ENCODE measurements at places on chromosomes 7 and 10.

- no peak for DNase-seq
Observed at GRCh38 chr10:89119651-89120050, 87.5 kb downstream of the CH25H start.

DNA sequence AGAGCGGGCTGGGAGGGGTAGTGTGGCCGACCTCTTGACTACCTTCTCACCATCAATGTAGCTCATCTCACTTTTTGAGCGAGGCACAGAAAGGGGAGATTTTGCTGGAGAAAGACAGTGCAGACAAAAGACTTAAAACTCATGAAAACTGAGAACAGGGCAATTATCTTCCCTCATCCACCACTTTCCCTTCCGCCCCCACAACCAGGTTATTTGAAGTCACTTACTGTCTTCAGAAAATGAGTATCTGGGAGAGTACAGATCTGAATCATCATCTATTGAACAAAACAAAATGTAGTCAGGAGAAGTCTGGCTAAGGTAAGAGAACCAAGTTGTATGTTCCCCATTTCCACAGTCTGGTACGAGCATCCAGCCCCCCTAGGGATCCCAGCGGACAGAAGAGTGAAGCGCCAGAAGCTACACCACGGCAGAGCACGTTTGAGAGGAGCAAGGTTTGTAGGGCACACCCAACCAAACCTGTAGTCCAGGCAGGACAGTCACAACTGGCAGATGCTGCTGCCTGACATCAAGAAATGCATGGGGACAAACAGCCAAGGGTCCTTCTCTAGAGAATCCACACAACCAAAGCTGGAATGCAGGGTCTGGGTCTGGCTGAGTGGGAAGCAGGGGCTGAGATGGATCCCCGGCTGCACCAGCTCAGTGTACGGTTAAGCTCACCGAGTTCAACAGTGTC is 93.4 kb upstream of the PDLIM1 start:
- DNase-seq, result no peak

DNA sequence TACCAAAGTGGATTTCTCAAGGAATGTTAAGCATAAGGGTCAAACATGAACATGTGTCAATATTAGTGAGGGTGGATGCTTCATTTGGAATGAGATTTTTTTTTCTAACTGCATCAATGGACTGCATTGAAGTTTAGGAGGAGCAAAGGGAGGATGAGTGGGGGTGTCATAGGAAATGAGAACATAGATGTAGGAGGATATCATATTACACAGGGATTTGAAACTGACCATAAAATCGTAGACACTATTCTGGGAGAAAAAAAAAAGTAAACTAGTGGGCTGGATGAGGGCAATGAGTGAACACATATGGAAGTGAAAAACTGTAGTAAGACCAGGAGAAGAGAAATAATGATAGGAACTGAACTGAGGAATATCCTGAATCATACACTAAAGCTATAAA is 109.4 kb downstream of the SEMA3A start:
- peak; percentile 16 for DNase-seq

DNA sequence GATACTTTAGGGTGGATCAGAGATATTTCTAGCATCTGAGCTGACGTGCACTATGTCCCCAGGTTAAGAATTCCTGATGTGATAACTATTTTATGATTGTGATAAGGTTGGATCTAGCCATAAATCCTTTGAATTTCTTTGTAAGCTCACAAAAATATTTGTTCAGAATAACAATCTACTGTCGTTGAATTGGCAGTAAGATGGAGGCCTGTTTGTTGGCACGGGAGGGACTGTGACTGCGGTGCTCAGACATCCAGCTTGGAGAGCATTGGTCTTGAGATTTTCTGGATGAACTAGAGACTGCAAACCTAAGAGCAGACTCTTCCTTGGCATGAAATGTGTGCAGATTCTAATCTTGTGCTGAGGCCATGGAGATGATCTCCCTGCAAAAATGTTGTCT is 131.1 kb downstream of the LRRC4 start:
- DNase-seq, result no peak

- DNase-seq, result no peak
Observed at GRCh38 chr7:159172400-159172799, 27.7 kb upstream of the VIPR2 start.

GRCh38 chr7:29424295-29424983 is 139.2 kb upstream of the PRR15 start:
- peak; percentile 36 for DNase-seq

DNA sequence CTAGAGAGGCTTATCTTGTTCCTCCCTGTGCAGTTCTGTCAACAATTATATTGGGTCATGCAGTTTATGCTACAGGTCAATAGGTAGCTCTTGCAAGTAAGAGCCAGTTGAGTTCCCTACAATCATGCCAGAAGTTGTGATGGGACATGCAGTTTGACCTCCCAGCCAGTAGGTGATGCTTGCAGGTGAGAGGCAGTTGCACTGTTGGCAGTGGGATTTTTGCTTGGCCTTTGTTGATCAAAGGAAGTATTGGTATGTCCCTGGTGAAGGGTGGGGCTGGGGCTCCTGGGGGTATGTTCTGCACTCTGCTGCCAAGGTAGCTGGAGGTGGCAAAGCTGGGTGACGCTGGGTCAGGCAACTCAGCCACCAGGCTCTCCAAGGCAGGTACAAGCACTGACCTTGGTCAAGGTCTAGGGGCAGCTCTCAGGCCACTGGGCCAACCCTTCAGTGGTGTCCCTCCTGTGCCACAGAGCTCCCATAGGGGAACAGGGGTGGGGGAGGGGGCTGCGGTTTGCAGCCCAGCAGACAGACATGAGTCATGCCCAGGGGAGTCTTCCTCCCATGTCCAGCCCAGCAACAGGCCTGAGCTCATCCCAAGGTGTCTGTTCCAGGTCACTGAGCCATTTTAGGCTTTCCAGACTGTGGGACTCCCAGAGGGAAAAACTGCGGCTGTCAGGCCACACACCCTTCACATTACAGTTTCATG is 43.3 kb downstream of the MEOX2 start:
- peak; percentile 3 for DNase-seq

DNA sequence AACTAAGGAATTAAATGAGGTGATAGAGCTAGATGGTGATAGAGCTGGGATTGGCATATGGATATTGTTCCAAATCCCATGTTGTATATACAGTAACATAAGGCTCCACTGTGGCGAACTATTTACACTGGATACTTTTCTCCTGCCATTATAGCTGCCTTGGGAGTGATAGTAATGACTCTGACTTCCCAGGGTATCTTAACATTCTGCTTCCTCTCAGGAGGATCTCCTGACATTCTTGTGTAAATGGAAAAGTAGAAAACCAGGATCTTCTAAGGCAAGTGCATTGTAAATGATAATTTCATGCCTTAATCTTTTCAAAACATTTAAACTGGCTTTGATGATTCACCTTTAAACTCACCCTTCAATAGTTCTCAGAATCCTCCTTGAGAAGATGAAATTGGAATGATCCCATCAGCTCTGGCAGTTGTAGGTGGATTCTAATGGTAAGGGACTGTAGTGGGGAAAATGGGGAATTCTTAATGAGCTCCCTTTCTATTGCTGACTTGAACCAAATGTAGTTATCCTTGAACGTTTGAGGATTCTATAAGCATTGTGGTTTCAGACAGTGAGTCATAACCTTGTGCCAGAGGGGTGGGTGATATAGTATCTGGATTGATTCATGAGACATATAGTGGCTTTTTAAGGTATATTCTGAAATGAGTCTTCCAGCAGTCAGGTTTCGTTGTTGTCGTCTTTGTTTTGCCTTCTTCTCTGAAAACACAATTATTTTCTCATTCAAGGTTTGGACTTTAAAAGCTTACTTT is 450.0 kb downstream of the SUGCT start:
- DNase-seq, result no peak

DNA sequence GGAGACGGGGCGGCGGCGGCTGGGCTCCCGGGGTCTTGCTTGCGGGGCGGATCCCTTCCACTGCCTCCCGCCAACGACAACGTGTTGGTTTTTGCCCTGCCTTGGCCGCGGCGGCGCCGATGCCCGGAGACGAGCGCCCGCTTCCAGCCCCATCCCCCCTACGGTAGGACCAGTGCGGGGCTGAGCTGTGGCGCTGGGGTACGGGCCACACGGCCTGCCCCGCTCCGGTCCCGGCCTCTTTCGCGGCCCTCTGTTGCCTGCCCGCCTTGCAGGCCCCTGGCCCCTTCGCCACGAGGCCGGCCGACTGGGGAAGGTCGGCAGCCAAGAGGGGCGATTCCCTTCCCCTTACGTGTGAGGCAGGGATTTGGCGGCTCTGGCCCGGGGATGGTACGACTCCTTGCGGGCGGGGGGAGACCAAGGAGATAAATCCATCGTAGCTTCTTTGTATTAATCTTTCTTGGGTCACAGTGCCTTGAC is 488 bp downstream of the EIF4H start:
- peak; percentile 61 for DNase-seq

- no peak for DNase-seq
Observed at GRCh38 chr10:24214762-24215161, 5.8 kb downstream of the KIAA1217 start.

DNA sequence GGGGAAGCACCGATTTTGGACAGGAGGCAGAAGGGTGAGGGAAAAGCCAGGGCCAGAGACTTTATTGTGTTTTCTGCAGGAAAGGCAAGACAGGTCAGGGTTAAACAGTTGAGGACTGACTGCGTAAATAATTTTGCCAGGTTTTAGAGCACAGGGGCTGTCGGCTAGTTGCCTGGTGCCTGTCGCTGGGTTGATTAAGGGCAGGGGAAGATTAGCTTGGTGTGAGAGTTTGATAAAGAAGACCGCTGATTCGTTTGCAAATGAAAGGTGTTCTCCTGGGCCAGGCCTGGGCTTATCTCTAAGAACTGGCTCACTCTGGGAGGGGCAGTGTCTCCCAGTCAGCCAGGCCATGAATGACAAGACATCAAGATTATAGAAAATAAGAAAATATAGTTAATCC is 75.6 kb downstream of the SLC37A3 start:
- DNase-seq, result no peak

- no peak for DNase-seq
Observed at GRCh38 chr10:14179251-14179650, 151.5 kb downstream of the FRMD4A start.

- no peak for DNase-seq
Observed at GRCh38 chr7:15554081-15554480, 7.7 kb downstream of the AGMO start.

- no peak for DNase-seq
Observed at GRCh38 chr7:90081621-90082020, 72.6 kb upstream of the STEAP1 start.

DNA sequence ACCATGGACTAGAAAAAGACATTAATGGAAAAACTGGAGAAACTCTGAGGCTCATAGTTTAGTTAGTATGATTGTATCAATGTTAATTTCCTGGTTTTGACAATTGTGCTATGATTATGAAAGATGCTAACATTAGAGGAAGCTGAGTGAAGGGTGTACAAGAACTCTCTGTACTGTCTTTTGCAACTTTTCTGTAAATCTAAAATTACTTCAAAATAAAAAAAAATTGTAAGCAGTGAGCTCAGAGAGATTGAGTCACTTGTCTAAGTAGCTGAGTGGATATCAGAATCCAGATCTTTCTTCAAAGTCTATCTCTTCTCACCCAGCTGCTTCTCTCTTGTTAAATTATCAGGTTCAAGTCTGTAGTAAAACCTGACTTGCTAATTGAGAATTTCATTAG is 181.1 kb downstream of the PLCE1 start:
- DNase-seq, result no peak

DNA sequence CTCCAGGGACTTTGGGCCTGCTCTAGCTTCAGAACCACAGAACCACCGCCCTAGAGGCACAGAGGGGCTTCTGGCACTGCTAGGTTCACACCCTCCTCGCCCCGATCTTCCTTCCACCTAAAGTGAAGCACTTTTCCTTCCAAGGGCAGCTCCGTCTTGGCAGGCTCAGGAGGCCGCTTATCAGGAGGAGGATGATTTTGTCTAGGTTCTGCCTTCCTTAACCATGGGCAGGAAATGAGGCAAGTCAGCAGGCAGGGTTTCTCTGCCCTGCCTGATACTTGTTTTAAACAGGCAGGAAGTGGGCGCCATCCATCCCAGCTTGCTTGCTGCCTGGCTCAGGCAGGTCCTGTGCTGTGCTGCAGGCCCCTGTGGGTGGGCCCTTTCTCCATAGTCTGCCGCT is 8.3 kb upstream of the ATP6V0E2 start:
- DNase-seq, result no peak

DNA sequence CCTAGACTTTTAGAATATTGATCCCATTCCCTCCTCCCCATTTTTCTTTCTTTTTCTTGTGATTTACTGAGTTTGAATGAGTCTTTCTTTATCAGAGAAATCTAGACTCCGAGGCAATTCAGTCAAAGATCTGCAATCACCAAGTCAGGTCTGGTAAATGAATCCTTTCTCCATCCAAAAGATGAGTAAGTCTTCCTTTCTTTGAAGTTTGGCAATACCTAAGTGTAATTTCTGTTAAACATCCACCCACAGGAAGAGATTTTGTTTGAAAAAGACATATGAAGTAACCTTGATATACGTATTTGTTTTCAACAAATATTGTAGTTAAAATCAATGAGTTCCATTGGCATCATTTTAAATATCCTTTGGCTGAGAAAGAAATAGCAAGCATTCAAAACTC is 58.3 kb downstream of the SLC39A12 start:
- peak; percentile 55 for DNase-seq

DNA sequence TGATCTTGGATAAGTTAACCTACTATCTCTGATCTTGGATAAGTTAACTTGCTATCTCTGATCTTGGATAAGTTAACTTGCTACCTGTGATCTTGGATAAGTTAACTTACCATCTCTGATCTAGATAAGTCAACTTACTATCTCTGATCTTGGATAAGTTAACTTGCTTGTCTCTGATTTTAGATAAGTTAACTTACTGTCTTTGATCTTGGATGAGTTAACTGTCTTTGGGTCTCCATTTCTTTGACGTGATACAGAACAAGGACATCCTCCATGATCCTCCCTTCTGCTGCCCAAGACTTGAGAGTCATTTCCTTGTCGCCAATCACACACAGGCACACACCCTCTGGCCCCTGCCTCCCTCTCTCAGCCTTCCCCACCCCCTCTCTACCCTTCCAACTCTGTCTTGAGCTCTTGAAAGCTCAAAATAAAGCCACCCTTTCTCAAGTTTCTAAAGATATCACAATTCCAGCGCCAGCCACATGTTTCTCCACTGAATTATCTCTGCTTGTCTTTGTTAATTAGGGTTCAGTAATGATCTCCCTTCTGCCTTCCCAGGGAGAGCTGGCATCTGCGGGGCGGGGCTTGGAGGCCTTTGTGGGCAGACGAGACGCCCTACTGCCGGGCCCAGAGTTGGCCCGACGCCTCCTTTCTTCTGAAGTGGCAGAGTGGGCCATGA is 85.1 kb upstream of the GTF2I start:
- no peak for DNase-seq

GRCh38 chr7:85320699-85321476 is 134.0 kb upstream of the SEMA3D start:
- no peak for DNase-seq

DNA sequence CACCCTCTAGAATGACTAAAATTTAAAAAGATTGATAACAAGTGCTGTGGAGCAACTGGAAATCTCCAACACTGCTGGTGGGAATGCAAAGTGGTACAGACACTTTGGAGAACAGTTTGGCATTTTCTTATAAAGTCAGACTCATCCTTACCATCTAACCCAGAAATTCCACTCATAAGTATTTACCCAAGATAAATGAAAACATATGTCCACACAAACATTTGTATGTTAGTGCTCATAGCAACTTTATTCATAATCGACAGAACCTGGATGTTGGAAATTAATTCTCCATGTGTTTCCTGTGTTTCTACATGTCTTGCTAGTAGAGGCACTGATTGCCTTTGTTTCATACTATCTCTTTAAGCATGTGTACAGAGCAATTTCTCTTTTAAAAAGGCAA is 282.4 kb downstream of the AHR start:
- DNase-seq, result no peak

GRCh38 chr7:108012499-108013430 is 9.8 kb upstream of the LAMB1 start:
- no peak for DNase-seq

Data from GM03348 (cell line).